Fibroblast of skin of left biceps (primary cell): ENCODE measurements at places on chromosomes 1 and 21.

GRCh38 chr1:235650341-235651169, 971 bp upstream of the GNG4 start:
- no peak for DNase-seq

- DNase-seq = no peak
Measured at GRCh38 chr21:28828021-28828420, 164.7 kb downstream of the LTN1 start.

DNA sequence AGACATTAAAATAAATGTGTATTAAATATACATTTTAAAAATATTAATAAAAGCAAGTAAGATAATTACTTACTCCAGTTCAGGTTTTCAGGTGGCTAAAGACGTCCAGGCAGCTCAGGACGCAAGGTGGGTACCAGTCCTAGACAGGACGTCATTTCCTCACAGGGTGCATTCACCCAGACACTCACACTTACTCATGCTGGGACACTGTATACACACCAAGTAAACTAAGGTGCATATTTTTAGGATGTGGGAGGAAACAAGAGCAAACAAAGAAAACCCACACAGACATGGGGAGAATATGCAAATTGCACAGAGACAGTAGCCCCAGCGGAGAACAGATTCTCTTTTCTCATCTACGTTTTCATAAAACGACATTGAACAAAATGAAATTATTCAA, 457.9 kb downstream of the BRINP3 start:
- no peak for DNase-seq

DNA sequence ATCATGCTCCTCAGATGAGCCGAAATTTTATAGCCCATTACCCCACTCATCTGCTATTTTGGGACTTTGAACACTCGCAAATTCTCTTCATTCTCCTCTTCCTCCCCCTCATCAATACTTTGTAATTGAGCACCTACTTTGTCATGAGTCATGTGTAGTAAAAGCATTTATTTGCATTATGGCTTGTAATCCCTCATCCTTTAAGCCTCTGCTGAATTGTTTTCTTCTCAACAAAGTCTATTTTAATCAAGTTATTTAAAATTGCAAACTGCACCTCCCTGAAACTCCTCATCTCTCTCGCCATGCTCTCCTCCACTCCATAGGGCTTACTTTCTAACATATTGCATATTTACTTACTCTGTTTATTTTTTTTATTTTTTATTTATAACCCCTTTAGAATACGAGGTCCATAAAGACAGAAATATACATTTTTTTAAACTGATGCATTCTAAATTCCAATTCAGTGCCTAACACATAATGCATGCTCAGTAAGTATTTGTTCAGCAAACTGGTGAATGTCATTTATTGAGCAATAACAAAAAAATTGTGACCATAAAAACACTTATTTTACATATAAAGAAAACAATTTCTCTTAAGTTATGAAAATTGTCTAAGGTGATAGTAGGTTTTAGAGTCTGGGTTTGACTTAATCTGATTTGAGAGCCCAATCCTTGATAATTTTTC, 161.7 kb downstream of the FASLG start:
- DNase-seq = no peak

- no peak for DNase-seq
Measured at GRCh38 chr1:6107409-6108356, 62.0 kb downstream of the KCNAB2 start.

GRCh38 chr1:40773748-40774265, 9.8 kb upstream of the KCNQ4 start:
- no peak for DNase-seq

- no peak for DNase-seq
Measured at GRCh38 chr1:60678391-60678790, 404.0 kb upstream of the NFIA start.

- no peak for DNase-seq
Measured at GRCh38 chr21:32189688-32190483, 89.0 kb downstream of the MIS18A start.

- DNase-seq = no peak
Measured at GRCh38 chr1:111906816-111907215, 82.7 kb downstream of the KCND3 start.

DNA sequence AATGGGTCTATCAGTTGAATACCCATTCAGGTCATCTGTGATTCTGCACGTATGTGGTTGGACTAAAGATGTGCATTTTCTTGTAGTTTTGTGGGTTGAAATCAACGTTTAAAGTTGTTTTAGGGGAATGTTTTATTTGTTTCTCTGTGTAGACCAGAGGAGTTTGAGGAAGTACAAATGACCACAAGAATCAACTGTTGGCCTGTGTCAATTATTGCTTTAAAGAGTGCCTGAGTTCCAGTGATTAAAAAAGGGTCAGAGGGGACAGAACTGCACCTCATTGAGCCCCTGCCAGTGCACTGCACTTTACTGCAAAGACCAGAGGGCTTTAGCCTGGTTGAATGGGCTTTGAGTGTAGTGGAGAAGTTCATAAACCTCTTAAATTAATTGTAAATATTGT, 190.3 kb downstream of the VPS13D start:
- DNase-seq = no peak

DNA sequence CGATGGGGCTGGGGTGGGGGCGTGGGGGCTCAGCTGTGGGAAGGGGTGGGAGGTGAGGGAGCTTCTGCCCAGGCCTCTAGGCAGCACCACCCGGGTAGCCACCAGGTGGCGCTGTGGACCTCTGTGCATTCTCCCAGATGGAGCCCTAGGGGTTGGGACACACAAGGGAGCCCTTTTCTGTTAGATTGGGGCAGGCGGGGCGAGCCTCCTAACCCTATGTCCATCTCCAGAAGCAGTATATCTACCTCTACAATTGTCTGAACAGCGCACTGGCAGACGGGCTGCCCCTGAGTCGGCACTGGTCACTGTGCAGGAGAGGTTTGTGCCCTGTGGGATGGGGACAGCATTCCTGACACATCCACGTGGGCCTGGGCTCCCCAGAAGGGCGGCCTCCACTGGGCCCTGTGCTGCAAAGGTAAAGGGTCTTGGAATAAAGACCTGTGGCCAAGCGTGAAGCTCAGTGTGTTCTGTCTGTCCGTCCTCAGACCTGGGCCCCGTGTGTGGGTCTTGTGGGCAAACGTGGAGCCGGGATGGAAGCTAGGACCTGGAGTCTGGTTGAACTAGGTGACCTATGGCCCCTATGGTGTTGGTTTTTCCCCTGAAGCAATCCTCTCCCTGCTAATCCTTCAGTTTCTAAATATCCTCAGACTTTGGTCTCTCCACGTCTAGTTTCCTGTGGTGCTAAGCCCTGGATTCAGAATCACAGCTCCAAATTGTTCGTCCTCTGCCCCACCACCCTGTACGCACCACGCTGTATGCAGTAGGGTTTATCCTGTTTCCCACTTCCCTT, 4.4 kb upstream of the LGR6 start:
- DNase-seq = no peak

GRCh38 chr1:30189818-30190500, 533.4 kb downstream of the MATN1 start:
- DNase-seq = no peak
